ENCODE measurements at places on chromosomes 2 and 18.

DNA sequence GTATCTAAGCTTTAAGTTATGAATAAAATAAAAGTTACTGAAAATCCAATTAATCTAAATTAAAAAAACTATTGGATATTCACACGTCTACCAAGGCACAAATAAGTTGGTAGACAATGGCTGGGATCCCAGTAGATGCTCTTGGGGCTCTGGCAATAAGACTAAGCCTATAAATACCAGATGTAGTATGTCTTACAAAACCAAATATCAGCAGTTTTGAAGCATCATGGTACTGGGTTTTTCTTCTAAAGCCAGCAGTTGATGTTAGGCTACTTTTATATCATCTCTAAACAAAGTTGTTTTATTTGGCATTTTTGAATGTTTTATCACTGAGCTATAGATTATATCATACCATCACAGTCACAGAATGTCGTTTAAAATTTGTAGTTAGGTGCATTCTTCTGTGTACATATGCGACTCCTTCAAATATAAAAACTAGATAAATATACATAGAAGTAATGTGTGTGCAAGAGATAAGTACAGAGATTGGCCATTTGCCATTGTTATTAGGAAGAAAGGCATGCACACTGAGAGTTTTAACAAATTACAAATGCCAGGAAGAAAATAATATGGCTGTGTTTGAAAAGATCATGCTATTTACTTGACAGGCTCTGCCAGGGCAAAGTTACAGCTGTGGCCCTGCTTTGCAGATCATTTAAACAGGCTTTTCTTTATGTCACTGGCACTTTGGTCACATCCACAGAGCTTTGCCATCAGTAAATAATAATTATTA lies 21.6 kb upstream of the TMEM17 start:
- DNase-seq, result no peak

GRCh38 chr2:203379156-203379555 lies 51.0 kb downstream of the ABI2 start:
- DNase-seq, result no peak

- DNase-seq, result no peak
Measured at GRCh38 chr2:64670047-64670446, 16.3 kb upstream of the SERTAD2 start.

- no peak for DNase-seq
Measured at GRCh38 chr2:237315829-237316225, 98.1 kb downstream of the COL6A3 start.

DNA sequence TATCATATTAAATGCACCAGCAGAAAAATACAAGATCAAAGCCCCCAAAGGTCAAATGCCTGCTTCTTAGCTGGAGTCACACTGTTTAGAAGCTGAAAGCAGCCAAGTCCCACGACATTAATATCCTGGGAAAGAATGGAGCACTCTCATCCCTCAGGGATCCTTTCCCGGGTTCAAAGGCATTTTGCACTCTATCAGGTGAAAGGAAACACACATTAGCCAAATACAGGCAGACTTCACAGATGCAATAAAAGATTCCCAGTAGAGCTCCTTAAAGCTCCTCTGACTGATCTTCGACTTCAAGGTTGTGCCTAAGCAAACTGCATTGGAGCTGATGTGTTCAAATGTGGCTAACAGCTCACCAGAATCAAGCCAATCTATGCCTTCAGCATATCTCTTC lies 158.4 kb downstream of the RNF152 start:
- DNase-seq, result no peak

DNA sequence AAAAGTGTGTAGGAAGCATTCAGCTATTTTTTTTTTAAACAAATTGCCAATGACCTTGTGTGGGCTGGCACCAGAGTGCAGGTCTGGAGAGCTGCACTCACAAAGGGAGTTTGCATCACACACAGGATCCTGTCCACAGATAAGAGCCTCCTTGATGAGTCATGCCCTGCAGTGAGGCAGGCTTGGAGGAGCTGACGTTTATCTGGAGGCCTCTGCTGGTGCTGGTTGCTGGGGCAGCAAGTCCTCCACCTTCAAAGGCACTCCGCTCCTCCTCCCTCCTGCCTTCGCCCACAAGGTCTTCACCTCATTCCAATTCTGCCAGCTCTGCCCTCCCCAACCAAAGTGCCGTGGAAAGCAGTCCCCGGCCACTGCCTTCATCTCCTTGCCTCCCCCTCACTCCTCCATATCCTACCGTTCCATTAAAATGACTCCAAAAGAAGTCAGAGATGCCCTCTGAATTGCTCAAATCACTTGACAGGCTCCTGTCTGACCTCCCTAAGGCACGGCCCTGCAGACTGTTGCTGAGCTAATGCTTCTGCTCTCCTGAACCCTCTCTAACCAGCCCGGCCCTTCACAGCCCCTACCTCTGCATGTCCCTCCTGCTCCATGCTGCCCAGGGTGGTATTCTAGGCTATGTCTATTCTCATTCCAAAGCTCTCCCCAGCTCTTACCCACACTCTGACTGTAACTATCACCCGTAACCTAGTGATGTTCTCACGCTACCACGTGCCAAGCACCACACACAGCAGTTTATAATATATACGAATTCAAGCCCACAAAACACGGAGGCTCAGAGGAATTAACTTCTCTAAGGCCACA lies 30.9 kb downstream of the LONRF2 start:
- no peak for DNase-seq

DNA sequence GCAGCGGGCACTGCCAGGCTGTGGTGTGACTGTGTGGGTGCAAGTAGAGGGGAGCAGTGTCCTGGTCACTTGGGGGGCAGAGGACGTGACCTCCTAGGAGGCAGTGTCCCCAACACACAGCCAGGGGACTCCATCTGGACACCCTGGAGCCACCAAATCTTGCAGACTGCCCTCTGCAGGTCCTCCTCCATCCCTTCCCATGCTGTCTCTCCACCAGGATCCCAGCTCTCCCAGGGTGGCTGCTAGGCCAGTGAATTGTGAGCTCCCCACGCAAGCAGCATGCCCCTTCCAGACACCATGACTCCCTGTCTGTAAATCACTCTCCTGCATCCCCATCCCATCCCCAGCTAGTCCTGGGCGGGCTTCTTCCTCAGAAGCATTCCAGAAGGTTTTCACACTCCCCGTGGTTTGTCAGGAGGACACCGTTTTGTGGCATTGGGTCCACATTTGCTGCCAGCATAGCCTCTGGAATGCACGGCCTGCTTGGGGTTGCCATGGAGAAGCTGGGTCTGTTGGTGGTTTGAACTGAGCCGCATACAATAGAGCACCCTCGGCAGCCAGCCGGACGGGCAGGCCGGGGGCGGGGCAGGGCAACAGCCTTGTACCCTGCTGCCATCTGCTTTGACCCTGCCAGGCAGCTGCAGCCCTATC lies 210.7 kb downstream of the KLHL29 start:
- no peak for DNase-seq

DNA sequence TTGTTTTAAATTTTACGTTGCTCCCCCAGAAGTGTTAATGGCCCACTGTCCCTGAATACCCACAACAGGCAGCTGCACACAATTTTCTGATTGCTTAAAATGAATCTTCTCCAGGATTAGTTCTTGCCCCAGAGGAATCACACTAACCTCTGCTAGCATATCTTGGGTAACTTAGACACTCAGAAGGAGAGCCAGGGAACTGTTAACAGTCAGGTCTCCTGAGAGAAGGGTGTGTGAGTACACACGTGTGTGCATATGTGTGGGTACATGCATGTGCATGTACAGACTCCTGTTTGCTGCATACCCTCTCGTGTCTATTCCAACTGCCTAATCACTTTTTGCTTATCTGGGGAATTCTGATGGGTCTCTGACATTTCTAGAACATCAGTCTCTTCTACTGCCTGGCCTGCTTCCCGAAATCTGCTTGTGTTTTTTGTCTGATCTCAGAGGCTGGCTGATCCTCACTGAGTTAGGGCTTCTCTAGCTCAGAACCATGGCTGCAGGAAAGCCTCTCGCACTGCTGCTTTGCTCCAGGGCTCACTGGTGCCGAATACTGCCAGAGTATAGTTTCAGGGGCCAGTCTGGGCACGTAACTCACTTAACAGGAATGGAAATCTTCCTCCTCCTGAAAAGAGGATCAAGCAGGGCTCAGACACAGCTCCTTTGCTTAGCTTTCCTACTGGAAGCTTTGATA lies 62.8 kb downstream of the PRELID3A start:
- DNase-seq, result no peak

- no peak for DNase-seq
Measured at GRCh38 chr2:17615147-17615546, 74.7 kb downstream of the VSNL1 start.

GRCh38 chr2:24122366-24123194 lies 554 bp downstream of the PFN4 start:
- no peak for DNase-seq

GRCh38 chr18:36229188-36229587 lies 41.9 kb downstream of the MOCOS start:
- no peak for DNase-seq

- DNase-seq, result no peak
Measured at GRCh38 chr2:219620546-219620945, 6.9 kb upstream of the SLC4A3 start.

- no peak for DNase-seq
Measured at GRCh38 chr2:96954011-96954846, 32.2 kb downstream of the FAM178B start.

GRCh38 chr18:48825101-48825745 lies 125.5 kb downstream of the SMAD7 start:
- DNase-seq, result no peak

DNA sequence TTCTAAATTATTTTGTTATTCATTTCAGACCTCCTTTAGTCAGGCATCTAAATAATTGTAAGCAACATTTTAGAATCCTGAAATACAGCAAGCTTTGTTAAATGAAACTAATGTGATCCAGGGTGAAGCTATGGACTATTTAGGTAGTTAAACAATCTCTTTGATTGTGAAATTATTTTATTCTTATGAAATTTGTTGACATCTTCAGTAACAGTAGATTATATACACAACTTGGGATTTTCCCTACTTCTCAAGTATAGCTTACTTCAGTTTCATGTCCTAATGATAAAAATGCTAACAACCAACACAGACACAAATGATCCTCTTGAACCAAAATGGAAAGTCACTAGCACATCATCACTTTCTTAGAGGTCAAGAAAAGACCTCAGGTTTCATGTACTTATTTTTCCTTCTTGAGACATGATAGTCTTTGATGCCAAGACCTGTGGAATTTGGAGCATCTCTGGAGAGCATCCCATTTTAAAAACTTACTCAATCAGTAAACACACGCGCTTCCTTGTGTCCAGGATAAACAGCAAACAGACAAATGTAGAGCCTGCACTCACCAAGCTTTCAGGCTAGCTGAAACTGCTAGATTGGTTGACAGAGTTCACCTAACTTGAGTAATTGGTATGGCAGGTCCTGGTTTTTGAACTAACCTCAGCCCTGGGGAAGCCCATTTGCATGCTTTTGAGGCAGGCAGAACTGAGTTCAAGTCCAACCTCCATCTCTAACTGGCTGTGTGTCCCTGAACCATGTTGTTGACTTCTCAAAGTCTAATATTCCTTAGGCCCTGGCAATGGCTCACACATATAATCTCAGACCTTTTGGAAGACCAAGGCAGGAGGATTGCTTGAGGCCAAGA lies 47.8 kb downstream of the KCTD18 start:
- no peak for DNase-seq

DNA sequence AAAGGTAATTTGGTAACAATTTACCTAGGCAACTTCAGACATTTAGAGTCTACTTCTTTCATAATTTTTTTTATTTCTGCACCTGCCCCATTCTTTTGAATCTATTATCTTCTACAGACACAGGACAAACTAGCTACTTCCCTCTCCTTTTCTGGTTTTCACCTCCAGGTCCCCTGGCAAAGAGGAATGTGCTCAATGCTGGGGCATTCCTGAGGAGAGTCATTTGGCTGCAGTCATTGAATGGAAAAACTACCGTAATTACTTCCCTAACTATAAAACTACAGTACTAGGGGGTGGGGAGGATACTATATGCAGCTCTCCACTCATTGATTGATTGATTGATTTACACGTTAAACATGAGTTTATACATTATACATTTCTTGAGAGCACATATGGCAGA lies 11.2 kb upstream of the ARHGAP28 start:
- DNase-seq, result no peak

DNA sequence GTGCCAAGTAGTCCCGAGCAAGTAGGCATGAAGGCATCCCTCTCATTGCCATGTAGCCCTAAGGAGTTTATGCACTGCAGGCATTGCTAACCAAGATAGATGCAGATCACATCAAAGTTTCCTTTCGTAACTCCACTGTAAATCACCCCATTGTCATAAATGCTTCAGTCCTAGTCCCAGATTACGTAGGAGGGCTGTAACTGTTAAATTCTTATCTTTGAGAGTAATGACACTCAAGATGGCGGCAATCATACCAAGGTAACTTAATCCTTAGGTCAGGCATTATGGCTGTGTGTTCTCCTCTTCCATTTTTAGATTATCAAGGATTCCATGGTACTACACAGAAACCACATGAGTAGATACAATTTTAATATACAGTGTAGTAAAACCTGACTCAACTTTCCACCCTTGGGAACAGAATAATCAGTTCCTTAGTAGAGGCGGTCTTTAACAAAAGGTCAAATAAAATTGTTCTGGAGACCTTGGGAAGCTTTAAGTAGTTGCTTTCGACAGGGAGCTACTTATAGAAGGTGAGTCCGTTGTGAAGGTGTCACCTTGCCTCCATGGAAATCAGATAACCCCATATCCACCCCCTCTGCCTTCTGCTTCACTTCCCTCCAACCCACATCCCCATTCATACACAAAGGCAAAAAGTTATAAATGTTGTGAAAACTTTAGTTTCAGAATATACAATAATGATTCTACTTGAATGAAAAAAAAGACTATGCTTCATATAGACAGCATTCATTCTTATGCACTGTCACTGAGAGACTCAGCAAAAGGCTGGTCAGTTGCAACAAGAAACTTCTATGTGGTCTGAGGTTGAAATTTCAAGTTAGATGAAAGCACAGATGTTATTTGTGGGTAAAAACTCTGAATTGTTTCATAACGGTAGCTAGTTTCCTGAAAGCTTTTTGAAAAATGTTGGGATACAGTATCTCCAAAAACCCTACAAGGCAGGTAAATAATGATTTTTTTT lies 64.8 kb upstream of the GALNT5 start:
- DNase-seq, result no peak

GRCh38 chr2:112143150-112143549 lies 5.0 kb downstream of the FBLN7 start:
- no peak for DNase-seq

DNA sequence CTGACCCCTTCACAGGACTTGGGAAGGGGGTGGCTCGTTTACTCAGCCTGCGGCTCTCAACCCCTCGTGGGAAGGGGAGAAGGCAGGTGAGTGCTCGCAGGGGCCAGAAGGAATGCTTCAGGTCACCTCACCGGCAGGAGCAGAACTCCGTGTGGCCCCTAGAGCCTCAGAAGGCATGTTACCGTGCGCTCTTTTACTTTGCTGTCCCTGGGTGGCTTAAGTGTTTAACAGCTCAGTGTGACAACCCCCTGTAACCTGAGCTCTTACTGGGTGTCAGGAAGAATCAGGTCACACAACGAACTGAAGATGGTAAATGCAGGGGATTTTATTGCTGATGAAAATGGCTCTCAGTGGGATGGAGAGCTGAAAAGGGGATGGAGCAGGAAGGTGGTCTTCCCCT lies 1235.4 kb downstream of the LRP1B start:
- DNase-seq, result no peak
